ENCODE measurements at places on chromosomes 7 and 10.
A peak's percentile ranks its signal among the peaks of the same experiment; 100 is the strongest.

DNA sequence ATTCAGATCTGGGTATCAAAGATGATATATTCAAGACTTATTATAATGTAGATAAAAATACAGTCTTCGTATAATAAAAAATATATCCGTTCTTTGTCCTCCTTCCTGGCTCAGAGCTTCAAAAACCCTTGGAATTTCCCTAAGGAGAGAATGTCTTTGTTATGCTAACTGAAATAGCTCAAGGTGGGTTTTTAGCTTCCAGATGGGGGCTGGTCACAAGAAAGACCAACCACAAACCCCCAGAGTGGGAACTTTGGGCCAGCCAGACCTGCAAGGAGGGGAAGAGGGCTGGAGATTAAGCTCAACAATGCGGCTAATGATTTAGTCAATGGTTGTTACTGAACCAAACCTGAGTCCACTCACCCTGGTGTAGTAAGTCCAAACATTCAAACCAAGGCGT, 196.4 kb downstream of the SDHAF3 start:
- no peak for DNase-seq

DNA sequence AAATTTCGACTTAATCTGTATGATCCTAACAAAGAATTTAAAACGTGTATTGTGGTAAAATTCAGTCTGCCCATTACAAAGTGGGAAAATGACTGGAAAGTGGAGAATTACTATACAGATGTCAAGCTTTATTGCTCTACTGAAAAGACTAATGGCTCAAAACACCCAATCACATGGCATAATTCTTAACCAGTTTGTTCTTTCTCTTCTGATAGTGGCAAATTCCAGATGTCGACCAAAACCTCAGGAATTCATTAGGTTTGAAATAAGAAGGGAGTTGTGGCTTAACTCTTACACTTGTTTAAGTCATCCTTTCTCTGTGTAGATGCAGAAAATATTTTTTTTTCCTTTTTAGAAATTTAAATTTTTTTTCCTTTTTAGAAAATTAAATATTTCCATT, 1254.9 kb upstream of the LRRN3 start:
- DNase-seq, result no peak

DNA sequence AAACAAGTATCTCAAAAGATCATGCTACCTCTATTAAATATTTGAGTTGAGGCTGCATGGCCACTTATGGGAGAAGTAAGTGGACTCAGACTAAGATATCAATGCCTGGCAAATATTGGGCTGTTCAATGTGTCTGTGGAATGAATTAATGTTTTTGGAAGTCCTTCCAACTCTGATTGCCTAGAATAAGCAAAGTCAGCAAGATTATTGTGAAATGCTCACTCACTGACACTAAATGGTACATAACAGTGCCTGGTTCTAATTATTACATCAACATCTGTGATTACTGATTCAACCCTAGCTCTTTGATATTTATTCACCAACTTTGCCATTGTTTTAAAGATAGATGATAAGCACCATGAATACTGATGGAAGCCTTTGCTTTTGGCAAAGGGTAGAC, 45.5 kb upstream of the HDAC9 start:
- DNase-seq, result no peak

DNA sequence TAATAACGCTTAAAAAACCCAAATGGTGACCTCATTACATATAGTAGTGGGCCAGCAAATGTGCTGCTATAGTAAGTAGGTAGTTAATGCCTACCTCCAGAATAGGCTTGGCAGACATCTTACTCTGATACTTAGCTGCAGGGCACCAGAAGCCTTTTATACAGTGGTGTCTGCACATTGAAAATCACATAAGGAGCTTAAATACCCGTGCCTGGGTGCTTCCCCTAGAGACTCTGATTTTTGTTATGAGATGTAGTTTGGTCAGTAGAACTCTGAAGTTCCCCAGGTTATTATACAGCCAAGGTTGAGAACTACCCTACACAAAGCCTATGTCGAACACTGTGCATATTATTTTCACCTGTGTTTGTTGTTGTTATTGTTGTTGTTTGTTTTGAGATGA, 47.2 kb downstream of the ANKIB1 start:
- no peak for DNase-seq

- no peak for DNase-seq
Observed at GRCh38 chr7:101066141-101066832, 19.0 kb upstream of the TRIM56 start.

GRCh38 chr7:29412912-29413311, 150.7 kb upstream of the PRR15 start:
- DNase-seq, result no peak

DNA sequence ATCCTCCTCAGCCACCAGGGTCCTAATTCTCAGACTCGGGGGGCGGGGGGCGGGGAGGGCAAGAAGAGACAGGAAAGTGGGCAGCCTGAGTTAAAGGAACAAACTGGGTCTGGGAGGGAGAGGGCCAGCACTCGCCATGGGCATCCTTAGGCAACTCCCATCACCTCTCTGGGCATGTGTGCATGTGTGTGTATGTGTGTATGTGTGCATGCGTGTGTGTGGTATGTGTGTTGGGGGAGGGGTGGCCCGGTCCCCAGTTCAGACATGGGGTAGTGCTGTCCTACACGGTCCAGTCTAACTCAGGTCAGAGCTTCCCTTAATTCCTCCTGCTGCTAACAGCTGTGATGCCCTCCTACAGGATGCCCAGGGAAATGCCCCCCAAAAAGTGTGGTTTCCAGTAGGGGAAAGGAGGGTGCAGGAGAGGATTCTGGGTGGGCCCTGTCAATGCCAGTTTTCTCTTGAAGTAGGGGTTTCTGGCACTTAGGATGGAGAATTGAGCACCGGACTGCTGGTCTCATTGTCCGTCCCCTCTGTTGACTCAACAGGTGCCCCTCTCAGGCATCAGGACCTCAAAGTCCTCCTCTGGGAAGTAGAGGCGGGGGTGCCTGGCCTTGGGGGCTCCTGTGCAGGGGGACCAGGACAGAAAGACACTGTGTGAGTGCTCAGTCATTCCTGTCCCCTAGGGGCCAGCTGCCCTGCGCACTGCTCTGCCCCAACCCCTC, 15.1 kb upstream of the ZMIZ1 start:
- DNase-seq, result no peak

DNA sequence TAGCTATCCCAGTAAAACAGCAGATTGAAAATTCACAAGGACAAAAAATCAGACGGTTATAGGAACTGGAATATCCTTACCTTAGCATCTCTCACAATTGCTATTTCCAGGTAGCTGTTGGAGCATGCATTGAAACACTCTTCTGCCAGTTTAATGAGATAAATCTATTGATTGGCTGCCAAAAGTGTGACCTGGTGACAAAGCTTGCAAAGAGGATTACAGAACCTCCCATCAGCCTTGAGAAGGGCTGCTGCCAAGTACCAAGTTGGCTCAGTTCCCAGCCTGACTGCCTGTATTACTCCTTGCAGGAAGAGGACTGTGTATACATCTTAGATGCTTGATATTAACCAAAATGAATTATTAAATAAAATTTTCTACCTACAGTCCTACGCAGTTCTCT, 5.1 kb downstream of the PRLHR start:
- DNase-seq, result no peak

DNA sequence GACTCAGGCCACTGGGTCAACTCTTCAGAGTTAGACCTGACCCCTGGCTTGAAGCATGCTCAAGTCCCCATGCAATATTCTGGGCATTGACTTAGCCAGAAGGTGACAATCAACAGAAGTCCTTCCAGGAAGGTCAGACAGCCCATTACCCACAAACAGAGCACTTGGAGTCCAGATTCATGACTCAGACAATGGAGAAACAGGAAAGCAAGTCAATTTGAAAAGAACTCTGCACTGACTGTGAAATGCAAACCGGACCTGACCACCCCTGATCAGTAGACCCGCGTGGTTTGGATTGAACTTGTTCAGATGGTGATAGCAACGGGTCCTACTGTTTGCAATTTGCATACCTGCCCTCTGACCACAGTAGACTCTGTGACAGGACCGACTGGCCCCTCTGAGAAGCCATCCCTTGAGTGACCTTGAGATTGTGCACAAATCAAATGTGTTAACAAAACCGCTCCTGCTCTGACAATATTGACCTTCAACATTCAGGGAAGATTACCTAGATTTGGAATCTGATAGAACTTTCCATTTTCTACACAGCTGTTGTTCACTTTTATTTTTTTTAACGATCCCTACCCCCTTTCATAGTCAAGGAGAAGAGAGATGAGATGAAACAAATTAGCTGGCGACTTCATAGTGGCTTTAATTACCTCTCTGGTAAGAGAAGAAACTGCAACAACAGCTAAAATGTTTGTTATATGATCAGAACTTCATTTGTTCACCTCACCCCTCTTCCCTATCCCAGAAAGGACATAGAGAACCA, 138.7 kb downstream of the NRP1 start:
- DNase-seq, result no peak

- no peak for DNase-seq
Observed at GRCh38 chr10:71471957-71472365, 75.2 kb downstream of the CDH23 start.

DNA sequence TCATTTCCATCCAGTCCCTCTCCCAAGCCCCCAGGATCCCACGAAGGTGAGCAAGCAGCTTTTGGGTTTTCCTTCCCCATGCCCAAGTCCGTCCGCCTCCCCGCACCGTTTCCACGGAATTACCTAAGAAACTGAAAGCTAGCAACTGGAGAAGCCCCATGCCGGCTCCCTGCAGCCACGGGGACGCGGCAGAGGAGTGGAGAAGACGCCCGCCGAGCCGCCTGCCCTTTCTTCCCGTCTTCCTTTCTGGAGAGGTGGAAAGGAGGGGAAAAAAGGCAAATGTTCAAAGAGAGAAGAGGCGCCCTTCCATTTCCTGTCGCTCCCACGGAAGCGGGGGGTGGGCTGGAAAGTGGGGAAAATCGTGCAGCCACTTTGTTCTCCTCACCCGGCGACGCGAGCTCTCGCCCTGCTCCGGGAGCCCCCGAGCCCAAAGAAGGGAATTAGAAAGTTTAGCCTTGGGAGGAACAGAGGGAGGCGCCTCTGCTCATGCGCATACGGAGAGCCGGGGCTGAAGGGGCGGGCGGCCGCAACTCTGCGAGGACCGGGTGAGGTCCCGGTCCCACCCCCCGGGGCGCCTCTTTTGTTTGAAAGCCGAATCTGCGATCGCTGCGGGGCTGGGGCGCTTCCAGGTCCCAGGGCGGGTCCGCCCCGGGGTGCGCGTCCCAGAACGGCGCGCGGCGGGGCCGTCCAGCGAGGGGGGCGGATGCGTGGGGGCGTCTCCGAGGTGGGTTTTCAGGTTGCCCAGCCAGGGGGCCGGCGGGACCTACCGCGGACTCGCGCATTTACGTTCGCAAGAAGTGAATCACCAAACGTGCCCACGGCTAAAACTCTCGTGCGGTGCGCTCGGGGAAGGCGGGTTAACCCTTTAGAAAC, at the start of gene LAMB1:
Gene LAMB1 (minus strand): TSS at position 436 of the 873 bp plus-strand sequence. CDS start 276 bp downstream, at position 160.
- no peak for DNase-seq

DNA sequence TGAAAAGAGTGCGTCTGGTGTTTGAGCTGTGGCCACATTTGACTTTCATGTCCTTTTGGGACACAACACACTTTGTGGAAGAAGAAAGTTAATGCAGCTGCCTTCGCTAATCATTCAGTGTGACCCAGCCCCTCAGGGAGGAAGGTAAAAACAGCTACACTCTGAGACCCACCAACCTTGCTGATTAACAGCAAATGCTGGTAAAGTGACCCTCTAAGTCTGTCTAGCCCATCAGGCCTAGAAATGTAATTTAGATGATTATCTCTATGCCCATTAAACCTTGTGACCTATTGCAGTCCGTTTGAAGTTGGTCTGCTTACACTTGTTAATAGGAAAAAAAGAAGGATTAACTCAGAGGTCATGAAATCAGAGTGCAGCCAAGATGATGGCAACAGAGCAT, 161.9 kb upstream of the WNT16 start:
- DNase-seq, result no peak

GRCh38 chr10:4006051-4006450, 221.0 kb upstream of the KLF6 start:
- no peak for DNase-seq

DNA sequence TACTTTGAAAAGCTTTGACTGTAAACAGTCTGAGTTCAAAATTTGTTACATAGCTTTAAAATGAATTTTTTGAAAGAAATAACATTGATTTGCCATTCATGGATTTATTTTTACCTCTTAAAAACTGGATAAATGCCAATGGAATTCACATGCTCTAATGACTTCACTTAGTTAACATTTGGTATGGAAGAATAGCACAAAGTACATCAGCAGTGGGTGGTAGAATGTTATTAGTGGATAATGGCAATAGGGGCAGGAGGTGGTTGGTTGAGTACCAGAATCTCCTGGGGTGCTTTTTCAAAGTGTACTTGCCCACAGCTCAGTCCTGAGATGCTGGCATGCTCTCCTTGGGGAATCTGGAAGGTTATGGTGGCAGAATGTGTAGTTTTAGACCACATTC, 4.7 kb downstream of the PPP1R9A start:
- DNase-seq, result no peak

DNA sequence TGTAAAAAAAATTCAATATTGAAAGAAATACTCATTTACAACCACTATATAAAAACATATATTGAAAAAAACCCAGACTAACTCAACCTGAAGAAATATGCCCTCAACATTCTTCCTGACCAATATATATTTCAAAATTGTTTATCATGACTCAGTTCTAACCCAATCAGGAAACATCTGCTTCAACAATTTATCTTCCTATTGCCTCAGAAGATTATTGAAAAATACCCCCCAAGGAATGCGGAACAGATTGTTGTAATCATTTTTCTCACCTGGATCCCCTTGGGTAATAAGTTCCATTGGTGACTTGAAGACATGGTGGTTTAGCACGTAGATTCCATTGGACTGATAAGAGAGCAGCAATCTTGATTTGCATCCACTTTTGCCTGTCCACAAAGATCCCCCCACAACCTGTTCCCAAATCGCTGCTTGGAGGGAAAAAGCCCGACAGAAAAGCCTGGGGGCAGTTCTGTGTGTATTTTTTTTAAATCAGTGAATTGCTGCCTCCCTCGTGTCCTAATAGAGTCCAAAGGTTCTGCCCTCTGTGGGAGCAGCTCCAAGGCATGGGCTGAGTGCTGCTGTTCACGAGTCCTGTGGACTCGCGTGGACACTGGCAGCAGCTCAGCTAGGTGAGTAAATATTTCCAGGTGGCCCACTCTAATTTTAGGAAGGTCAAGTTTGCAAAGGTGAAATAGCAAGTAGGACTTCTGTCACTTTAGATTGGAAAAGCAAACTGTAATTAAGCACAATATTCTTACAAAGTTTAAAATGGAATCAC, 5.9 kb upstream of the INHBA start:
- DNase-seq, result no peak

GRCh38 chr7:99362801-99363200, 11.7 kb upstream of the ARPC1B start:
- peak; percentile 61 for DNase-seq

- no peak for DNase-seq
Observed at GRCh38 chr7:55056577-55057480, 38.0 kb downstream of the EGFR start.

GRCh38 chr10:123781956-123782500, 109.6 kb downstream of the CPXM2 start:
- no peak for DNase-seq

- DNase-seq, result no peak
Observed at GRCh38 chr7:15820319-15820718, 133.8 kb upstream of the MEOX2 start.

GRCh38 chr7:27101171-27101956, 1.1 kb downstream of the HOXA2 start:
- no peak for DNase-seq

Data from AG04449 (cell line).